ENCODE measurements at places on chromosomes 11 and 22. TPM values are rescaled to one million over a fixed set of nuclear protein-coding genes. Genes with fewer than 3 reads are reported as not detected.
A peak's percentile ranks its signal among the peaks of the same experiment; 100 is the strongest.

TMPRSS4 gene
- total RNA-seq, result not detected

PLCB3 gene
- 36.2 TPM for total RNA-seq

MMP20 gene
- total RNA-seq, result not detected

RAC2 gene
- total RNA-seq, result not detected

SESN3 gene
- 213 TPM for total RNA-seq

GNAZ gene
- total RNA-seq, result 82.5 TPM

PRRG4 gene
- 0.10 TPM for total RNA-seq

GPHA2 gene
- total RNA-seq, result not detected

TBX10 gene
- total RNA-seq, result not detected

LRRN4CL gene
- 1.8 TPM for total RNA-seq

LRRC74B gene
- total RNA-seq, result not detected

SHANK2 gene
- 23.0 TPM for total RNA-seq

DNA sequence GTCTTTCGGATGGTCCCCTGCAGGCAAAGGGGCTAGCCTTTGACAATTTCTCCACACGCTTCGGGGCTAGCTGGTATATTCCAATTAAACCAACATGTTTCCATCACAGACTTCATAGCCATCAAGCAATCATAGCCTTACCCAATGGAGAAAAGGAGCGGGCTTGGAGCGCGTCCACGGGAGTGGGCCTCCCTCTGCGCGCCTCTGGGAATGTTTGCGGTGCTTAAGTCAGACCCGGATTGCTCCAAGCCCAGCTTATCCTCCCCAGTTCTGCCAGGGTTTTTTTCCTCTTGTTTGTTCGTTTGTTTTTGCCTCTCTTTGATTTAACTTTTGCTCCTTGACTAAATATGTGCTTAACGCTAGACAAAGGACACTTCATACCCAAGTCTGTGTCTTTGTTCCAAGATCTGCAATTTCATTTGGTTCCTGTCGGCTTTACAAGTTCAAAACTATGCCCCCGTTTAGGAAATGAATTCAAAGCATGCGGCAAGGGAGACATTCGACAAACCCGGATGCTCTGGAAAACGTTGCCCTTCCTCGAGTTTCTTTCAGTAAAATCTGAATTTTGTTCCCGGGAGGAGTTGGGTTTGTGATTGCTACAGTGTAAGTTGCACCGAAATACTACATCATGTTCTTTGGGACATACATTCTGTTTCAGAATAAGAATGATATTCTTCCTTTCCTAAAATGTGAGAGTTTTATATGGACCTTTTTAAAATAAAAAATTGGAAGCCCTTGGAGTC is 1.0 kb upstream of the GLB1L2 start:
- DNase-seq, result no peak

GRCh38 chr22:46444390-46444854 is 93.0 kb downstream of the CELSR1 start:
- DNase-seq, result no peak

DNA sequence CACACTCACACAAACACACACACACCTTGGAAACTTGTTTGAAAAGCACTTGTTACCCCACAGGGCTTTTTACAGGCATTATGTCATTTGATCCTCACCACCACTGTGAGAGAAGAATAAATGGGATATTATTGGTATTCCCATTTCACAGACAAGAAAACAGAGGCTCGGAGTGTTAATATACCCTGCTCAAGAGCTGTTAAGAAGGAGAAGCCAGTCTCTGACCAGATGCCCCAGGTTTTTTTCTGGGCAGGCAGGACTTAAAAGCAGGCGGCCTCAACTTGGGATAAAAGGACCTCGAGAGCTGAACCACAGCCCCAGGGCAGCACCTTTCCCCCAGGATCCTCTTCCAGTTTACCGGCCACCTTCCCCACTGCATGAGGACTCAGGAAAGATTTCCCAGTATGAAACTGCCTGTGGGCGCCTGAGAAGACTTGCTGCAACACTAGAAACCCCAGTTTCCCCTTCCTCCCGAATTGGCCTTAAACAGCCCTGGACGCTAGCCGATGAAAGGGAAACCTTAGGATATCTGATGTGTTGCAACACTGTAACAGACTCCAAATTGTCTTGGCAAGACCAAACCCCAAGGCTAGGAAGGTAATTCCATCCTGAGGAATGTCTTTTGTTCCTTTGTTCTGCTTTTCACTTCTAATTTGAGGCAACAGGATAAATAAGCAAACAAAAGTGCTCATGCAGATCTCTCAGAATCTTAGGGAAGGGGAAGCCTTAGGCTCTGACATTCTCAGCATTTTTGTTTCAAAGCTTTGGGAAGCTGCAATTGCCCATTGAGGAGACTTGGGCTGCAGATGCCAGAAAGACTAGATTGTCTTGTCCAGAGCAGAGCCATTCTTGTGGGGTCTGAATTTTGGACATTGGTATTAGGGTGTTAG is 173.5 kb downstream of the TRIM29 start:
- DNase-seq, result no peak

DNA sequence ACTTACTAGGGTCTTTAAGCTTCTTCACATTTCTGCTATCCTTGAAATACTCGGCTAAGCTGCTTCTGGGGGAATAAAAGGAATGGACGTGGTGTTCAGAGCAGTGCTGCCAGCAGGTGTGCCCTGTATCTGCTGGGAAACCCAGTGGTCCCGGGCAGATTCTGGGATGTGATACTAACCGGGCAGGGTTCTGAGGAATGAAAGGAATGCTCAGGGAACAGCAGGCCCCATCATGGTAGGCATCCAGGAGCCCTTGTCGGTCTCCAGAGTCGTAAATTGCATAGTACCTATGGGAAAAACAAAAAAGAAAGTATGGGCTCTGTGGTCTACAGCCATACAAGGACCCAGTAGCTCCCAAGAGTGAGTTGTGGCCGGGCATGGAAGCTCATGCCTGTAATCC is 4.5 kb upstream of the TMEM223 start:
- no peak for DNase-seq

DNA sequence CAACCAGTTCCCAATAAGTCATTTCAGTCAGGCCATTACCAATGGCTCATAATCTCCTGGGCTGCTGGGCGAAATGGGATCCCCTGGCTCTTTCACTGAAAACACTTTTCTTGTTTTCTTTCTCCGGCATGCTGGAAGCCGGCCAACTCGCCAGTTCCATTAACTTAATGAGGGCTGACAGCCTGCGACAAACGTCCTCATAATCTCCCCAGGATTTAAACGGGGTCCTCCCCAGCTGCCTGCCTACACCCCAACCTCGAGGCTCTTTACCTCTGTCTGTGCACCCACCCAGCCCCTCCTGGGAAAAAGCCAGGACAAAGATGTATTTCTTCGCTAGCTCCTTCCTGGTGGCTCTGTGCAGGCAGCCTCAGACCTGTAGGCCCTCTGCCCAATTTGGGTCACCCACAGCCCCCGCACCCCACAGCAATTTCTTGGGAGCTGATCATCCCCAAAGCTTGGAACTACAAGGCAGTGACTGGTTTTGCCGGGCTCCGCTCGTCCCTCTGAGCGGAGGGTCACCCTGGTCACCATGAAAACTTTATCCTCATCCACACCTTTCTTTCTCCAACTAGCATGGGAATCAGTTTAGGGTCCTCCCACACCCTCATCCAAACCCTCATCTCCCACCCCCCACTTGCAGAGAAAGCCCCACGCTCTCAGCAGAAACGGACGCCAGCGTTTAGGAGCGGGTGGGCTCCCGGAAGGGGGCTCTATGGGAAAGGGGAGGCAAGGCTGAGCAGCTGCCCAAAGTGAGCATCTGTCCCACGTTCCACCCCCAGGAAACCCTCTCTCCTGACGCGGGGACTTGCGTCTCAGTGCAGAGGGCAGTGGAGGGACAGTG is 51.1 kb upstream of the KCNQ1OT1 start:
- DNase-seq, result peak; percentile 34

GRCh38 chr11:132780046-132780445 is 752.3 kb downstream of the OPCML start:
- DNase-seq, result no peak

DNA sequence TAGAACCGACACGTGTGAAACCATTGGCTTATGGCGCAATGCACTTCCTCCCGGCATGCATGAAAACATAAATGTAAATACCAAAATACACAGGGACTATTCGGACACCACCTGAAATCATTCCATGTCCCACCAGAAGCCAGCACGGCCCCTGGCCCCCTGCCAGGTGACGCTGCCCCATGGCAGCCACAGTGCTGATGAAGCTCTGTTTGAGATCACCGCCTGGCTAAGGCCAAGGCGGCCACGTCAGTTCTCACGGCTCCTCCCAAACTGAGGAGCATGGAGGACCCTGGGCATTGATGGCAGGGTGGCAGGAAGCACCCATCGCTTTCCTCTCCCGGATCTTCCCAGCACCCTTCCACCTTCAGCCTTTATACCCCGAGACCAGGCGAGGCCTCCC is 89.5 kb downstream of the CDKN1C start:
- peak; percentile 4 for DNase-seq

GRCh38 chr22:27663812-27664211 is 137.7 kb downstream of the MN1 start:
- no peak for DNase-seq

GRCh38 chr11:117010808-117011540 is 87.3 kb downstream of the SIK3 start:
- DNase-seq, result no peak

DNA sequence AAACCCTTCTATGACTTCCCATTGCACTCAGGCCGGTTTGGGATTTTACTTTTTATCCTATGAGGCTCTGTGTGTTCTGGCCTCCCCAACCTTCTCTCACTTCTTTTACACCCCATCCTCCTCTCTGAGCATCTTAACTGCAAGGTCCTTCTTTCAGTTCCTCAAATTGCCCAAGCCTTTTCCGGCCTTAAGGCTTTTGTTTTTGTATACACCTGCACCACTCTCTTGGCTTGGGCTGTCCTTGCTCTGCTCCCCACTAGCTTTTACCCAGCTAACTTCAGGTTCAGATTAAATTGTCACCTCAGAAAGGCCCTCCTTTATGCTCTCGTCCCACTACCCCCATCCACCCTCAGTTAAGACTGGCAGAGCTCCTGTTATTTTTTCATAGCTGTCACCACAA is 55.5 kb downstream of the FAM83F start:
- no peak for DNase-seq

GRCh38 chr22:46502440-46503175 is 34.8 kb downstream of the CELSR1 start:
- no peak for DNase-seq

DNA sequence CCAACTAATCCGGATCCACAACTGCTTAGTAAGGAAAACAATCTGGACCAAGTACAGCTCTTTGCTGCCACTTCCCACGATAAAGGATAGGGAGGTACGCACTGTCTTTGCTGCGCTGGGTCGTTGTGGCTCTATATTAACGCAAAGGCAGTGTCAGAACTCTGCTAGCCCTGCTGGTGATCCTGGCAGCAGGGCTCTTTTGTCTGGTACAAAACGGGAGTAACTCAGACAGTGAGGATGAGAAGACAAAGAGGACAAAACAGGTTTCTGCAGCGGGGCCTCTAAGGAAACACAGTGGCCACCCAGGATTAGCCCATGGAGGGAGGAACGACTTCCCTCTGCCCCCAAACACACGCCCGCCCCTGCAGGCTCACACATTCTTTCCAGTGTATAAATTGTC is 26.1 kb downstream of the GAL start:
- no peak for DNase-seq

- no peak for DNase-seq
Measured at GRCh38 chr11:111370270-111370901, 8.7 kb downstream of the POU2AF1 start.

- DNase-seq, result no peak
Measured at GRCh38 chr11:86511086-86511551, 136.4 kb downstream of the CCDC81 start.

GRCh38 chr11:125132071-125132470 is 20.6 kb upstream of the TMEM218 start:
- DNase-seq, result no peak

GRCh38 chr11:64290352-64291261 is 495 bp upstream of the KCNK4 start:
- DNase-seq, result no peak

DNA sequence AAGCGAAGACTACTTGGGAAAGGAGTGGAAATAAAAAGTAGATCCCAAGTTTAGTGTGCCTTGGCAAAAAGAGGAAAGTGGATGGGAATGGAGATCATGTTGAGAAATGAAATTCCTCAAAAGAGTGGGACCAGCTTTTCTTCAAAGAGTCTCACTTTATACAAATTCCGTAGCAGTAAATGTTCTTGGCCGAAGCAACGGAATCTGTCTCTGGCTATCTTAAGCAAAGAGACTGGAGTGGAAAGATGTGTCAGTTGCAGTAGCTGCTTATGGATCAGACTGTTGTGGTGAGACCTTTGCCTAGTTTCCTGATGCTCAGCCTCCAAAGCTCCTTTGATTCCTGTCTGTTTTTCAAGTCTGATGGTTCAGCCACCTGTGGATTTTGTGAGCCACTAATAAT is 73.6 kb downstream of the CSTPP1 start:
- no peak for DNase-seq

DNA sequence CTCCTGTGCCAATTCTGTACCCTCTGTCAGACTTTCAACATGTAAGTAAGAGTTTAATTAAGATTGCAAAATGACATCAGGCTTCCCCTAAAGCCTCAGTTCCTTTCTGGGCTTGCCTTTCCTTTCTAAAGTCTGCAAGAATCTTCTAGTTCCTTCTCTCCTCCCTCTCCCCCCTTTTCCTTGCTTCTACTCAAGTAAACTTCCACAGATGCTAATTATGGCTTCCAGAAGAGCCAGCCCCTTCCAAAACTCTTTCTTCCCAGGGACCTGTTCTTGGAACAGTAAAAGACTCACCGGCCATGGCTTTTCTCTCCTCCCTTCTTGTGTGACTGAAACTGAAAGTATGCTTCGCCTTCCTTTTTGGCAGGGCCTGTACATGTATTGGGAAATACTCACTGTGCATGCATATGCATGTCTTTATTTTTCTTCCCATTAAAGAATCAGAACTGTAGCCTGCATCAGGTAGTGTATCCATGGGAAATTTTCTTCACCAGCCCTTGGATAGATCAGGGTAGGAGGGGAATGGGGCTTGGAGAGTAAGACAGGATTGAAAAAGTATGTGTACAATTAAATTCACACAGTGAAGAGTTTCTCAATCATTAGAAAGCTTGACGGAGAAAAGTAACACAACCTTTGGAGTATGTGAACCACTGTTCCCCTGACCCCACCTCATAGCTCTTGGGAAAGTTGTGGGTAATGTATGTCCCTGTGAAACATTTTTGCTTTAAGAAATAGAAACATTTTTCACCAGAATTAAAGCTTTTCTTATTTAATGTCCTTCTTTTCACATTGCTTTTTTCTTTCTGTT is at the start of gene CASP1:
TSS of gene CASP1 (minus strand) at position 332 of the 808 bp plus-strand sequence. CDS start at position 301, 31 bp downstream.
- no peak for DNase-seq

DNA sequence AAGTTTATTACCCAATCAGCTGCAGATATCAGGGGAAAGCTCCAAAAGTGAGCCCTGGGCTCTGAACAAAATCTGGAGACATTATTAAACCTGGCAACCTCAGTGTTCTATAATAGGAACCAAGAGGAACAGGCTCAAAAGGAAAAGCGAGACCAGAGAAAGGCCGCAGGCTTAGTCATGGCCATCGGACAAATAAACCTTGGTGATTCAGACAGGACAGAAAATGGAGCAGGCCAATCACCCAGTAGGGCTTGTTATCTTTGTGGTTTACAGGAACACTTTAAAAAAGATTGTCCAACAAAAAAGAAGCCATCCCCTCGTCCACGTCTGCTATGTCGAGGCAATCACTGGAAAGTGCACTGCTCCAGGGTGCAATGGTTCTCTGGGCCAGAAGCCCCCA is 7.7 kb upstream of the PANX1 start:
- no peak for DNase-seq

GRCh38 chr11:93063086-93063485 is 93.6 kb downstream of the MTNR1B start:
- no peak for DNase-seq

- DNase-seq, result no peak
Measured at GRCh38 chr11:134634897-134635831, 223.1 kb upstream of the B3GAT1 start.
